Hair follicular keratinocyte (primary cell): ENCODE measurements at places on chromosomes 4 and X. TPM values are rescaled to one million over a fixed set of nuclear protein-coding genes. Genes with fewer than 3 reads are reported as not detected.

CXCL9 gene
- not detected in 2 replicates for total RNA-seq

ATP2B3 gene
- not detected in 2 replicates for total RNA-seq

DRD5 gene
- not detected in 2 replicates for total RNA-seq

KLHL34 gene
- total RNA-seq, result 0.31 and 0.34 TPM in 2 replicates

IL9R gene
- total RNA-seq, result not detected in 2 replicates

MUC7 gene
- total RNA-seq, result not detected in 2 replicates

HTT gene
- 26.1 and 26.5 TPM in 2 replicates for total RNA-seq

PLAC1 gene
- total RNA-seq, result 0.42 and 1.2 TPM in 2 replicates

TRPC3 gene
- total RNA-seq, result not detected in 2 replicates
